ENCODE measurements at places on chromosomes 2 and 18.

DNA sequence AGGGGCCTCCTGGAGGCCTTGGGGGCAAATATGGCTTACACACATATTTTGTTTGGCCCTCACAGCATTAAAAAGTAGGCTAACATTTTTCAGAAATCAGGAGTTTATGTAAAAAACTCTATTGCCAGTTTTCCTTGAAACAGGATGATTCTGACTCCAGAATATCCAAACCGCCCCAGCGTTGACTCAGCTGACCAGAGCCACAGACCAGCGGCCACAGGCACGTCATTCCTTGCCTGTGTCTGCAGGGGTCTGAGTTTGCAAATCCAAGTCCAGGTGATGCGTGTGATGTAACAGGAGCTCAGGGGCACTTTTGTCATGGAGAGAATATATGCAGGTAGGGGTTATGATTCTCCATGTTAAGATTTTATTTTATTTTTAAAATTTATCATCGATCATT, 79.4 kb upstream of the ALKAL2 start:
- no peak for DNase-seq

- DNase-seq: no peak
Observed at GRCh38 chr18:12598181-12598930, 59.6 kb downstream of the SPIRE1 start.

DNA sequence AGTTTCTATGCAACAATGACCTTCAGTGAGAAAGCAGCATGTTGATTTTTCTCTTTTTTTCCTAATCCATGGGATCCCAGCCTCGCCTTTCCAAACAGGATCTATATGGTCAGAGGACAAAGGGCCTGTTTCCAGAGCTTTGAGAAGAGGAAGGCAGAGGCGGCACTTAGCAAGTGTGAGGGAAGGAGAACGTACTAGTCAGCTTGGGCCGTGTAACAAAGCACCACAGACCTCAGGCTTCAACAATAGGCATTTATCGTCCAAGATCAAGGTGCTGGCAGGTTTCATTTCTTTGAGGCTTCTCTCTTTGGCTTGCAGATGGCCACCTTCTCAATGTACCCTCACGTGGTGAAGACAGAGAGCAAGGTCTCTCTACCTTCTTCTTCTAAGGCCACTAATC, 7.3 kb upstream of the KCNF1 start:
- no peak for DNase-seq

GRCh38 chr2:82340578-82341053, 2036.1 kb upstream of the LRRTM1 start:
- DNase-seq: no peak

DNA sequence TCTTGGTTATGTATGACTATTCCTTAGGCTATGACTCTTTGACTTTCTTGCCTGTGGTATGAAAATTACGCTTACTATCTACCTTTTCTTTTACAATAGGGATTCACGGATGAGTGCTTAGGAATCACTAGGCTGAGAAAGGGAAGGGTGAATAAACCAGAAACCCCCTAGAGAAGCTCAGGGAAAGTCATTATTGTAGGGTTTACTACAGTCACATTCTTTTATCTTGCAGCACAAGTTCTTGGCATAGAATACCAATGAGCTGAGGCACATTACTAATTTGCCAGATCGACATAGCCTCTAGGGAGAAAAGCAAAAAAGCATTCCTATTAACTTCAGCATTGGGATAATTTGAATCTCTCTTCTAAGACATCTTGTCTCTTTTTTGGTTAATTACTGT, 103.3 kb downstream of the ST6GAL2 start:
- DNase-seq: no peak

- no peak for DNase-seq
Observed at GRCh38 chr2:161994761-161995520, 79.1 kb downstream of the DPP4 start.

- DNase-seq: no peak
Observed at GRCh38 chr2:84875213-84875560, 5.7 kb downstream of the TRABD2A start.

GRCh38 chr2:85012431-85012830, 41.5 kb downstream of the KCMF1 start:
- DNase-seq: no peak

- DNase-seq: no peak
Observed at GRCh38 chr2:319059-319600, 31.2 kb upstream of the ALKAL2 start.

DNA sequence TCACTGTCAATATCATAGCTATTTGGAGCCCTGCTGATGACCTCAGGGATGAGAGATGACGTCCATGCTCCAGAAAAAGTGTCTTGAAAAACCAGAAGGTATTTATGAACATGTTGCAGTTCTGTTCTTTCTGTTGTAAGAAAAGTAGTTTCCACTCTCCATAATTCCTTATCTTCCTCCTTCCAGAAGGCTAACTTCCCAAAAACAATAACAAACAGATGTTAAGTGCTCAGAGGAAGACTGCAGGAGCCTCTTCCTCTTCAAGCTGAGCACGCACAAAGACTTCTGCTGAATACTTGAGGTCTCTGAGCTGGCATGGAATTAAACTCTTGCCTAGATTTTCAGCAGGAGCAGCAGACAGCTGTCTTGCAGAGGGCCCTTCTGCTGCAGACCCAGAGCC, 434.5 kb upstream of the KLHL29 start:
- no peak for DNase-seq

- DNase-seq: no peak
Observed at GRCh38 chr2:37923308-37924055, 1.6 kb upstream of the RMDN2 start.

GRCh38 chr2:127541809-127542208, 6.3 kb downstream of the MYO7B start:
- DNase-seq: no peak

DNA sequence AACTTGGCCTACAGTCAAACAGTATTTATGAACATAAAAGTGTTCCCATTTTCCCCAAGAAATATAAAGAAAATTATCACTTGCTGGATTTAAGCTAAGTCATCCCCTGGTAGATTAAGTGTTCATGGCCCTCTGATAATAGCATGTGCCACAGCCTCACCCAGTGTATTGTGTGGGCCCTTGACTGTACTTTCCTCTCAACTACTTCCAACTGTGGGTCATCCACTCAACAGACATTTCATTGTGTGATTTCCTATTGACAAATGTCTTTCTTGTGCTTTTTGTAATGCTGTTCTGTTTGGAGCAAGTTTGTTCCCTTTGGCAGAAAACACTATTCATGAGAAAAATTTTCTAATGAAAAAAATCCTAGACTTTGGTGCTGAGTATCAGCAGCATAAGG, 48.4 kb upstream of the TMEM17 start:
- no peak for DNase-seq

- no peak for DNase-seq
Observed at GRCh38 chr2:11762799-11763461, 16.5 kb downstream of the LPIN1 start.

DNA sequence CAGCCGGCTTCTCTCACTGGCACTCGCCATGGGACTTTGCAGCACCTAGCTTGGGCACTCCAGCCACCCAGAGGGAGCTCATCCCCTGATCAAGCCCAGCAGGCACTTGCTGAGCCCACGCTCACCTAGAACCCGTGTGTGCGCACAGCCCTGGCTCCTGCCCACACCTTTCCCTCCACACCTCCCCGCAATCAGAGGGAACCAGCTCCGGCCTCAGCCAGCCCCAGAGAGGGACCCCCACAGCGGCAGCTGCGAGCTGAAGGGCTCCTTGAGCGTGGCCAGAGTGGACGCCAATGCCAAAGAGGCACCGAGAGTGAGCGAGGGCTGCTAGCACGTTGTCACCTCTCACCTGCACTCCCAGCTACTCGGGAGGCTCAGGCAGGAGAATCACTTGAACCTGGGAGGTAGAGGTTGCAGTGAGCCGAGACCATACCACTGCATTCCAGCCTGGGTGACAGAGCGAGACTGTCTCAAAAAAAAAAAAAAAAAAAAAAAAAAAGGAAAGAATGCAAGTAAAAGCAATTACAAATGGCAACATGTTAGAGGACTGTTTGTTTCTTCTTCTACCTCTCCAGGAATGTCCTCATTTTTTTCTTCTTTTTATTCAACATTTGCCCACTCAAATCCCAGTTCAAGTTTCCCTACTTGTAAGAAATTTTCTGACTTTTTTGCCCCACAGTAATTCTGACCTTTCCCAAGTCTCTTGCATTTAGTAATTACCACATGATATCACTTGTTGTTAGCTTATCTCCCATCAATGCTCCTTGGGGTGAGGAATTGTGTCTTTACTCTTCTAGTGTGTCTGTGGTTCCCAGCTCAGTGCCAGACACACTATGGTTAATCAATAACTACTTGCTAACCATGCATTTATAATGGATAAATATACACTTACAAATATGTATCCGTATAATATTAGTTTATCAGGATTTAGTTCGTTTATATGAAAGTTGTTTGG, 40.6 kb upstream of the ST3GAL5 start:
- DNase-seq: no peak

DNA sequence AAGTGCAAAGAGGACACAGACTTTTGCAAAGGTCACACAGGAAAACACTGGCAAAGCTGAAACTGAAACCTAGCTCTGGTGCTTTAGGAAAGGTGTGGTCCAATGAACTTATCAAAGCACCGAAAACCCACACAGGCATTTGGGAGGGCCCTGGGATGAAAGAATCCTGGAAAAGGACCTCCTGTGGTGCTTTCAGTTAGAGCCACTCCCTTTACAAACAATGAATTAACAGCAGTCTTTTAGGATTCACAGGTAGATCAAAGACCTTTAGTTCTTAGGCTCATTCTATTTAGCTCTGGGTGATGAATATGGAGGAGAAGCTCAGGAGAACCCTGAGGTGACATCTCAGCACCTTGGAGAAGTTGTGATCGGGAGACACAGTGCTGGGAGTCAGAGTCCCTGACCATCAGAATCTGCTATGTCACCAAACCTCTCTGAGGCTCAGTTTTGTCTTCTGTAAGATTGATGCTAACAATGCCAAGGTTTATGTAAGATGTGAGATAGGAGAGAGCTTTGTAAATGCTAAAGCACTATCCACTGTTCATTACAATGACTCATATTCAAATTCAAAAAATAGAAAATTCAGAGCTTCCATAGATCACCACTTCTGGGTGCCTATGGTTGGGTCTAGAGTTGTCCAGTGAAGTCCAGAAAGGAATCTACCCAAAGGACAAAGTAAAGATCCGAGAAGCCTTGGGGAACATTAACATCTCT, 39.3 kb downstream of the VSNL1 start:
- no peak for DNase-seq

GRCh38 chr2:236833501-236834073, 252.1 kb upstream of the COPS8 start:
- no peak for DNase-seq

- DNase-seq: no peak
Observed at GRCh38 chr2:61770298-61770697, 83.6 kb downstream of the FAM161A start.

- DNase-seq: peak; percentile 70
Observed at GRCh38 chr18:77124452-77124922, 8.1 kb downstream of the MBP start.

- peak; percentile 69 for DNase-seq
Observed at GRCh38 chr2:219684721-219685689, 57.6 kb downstream of the SLC4A3 start.

- no peak for DNase-seq
Observed at GRCh38 chr2:233940376-233941276, 23.5 kb downstream of the TRPM8 start.

DNA sequence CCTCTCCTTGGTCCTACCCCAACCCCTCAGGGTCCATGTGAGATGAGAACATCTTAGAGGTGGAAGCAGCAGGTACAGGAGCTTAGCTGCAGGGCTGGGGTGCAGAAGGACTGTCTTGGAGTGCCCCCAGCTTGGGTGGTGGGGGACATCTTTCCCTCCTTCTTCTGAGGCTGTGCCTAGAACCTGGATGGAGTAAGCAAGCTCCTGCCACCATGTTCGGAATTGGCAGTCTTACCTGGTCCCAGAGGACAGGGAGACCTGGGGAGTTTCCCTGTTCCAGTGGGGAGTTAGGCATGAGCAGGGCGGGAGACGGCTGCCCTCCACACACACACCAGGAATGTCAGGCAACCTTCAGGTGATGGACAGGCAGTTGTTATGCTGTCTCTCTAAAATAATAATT, 131.0 kb upstream of the COPS8 start:
- no peak for DNase-seq

DNA sequence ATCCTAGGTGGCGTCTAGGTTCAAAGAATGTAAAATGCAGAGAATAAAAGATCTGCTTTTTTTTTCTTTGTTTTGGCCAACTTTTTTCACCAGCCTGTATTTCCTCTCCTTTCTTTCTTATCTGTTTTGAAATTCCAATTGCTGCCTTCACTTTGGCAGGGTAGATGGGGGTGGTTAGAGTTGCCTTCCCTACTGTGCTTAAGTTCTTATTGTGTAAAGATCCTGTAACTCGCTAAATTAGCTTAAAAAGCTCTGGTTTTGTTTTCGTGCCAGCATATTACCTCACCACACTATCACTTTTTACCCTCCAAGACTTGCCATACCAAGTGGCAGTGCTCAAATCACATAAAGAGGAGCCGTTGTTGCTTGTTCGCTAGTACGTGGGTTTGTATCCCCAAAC, 921.7 kb downstream of the DPP10 start:
- DNase-seq: no peak

- DNase-seq: no peak
Observed at GRCh38 chr2:44582363-44583008, 220.7 kb downstream of the CAMKMT start.

DNA sequence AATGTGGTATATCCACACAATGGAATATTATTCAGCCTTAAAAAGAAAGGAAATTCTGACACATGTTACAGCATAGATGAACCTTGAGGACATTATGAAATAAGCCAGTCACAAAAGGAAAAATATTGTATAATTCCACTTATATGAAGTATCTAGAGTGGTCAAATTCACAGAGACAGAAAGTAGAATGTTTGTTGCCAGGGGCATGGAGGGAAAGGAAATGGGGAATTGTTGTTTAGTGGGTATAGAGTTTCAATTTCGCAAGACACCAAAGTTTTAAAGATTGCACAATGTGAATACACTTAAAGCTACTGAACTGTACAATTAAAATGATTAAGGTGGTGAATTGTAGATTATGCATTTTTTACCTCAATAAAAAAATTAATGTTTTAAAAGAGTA, 92.9 kb downstream of the TXNL1 start:
- no peak for DNase-seq

DNA sequence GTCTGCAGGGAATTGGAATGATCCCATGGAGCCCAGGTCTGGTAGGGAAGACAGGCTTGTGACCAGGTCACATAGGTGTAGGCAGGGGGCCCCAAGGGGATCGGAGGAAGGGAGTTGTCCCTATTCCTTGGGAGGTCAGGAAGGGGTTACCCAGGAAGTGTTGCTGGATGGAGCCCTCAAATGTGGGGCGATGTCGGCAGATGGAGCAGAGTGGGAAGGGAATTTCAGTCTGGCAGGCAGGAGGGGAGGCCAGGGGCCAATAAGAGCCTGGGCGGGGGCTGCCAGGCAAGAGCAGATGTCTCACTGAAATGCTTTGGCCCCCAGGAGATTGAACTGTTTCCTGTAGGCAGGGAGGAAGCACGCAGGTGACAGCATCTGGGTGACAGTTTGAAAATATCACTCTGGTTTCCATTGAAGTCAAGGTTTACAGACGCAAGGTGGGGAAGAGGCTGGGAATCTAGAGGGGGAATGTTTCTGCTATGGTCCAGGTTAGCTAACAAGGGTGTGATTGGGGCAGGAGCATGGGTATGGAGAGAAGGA, 81.5 kb upstream of the SMAD2 start:
- DNase-seq: no peak
